ENCODE measurements at places on chromosomes 5 and 9. TPM values are rescaled to one million over a fixed set of nuclear protein-coding genes. Genes with fewer than 3 reads are reported as not detected.

F2RL1 gene
- polyA plus RNA-seq, result 24.5 TPM

RELL2 gene
- polyA plus RNA-seq, result 8.2 TPM

DDX4 gene
- not detected for polyA plus RNA-seq

ELOVL7 gene
- polyA plus RNA-seq, result 14.6 TPM

CCDC180 gene
- 3.8 TPM for polyA plus RNA-seq

SYK gene
- polyA plus RNA-seq, result 13.3 TPM

FRRS1L gene
- 0.06 TPM for polyA plus RNA-seq

PCDHGA7 gene
- polyA plus RNA-seq, result 0.49 TPM

SOHLH1 gene
- polyA plus RNA-seq, result not detected

CCNO gene
- polyA plus RNA-seq, result 2.1 TPM

ANKRD18A gene
- 2.4 TPM for polyA plus RNA-seq

LCN15 gene
- polyA plus RNA-seq, result not detected

NR2F1 gene
- 22.8 TPM for polyA plus RNA-seq

PTPDC1 gene
- polyA plus RNA-seq, result 2.8 TPM

CD180 gene
- 0.28 TPM for polyA plus RNA-seq

STKLD1 gene
- 4.0 TPM for polyA plus RNA-seq

NSG2 gene
- 0.41 TPM for polyA plus RNA-seq

ARL14EPL gene
- not detected for polyA plus RNA-seq

CER1 gene
- 0.45 TPM for polyA plus RNA-seq

SLC36A3 gene
- not detected for polyA plus RNA-seq

UNC13B gene
- 20.8 TPM for polyA plus RNA-seq

C5orf52 gene
- polyA plus RNA-seq, result not detected

ZNF354B gene
- 6.4 TPM for polyA plus RNA-seq

IL3 gene
- not detected for polyA plus RNA-seq

PCDHGA6 gene
- polyA plus RNA-seq, result 0.34 TPM

EGFL7 gene
- polyA plus RNA-seq, result 137 TPM

NTNG2 gene
- 0.54 TPM for polyA plus RNA-seq

CDH6 gene
- polyA plus RNA-seq, result 21.8 TPM

SPOUT1 gene
- polyA plus RNA-seq, result 56.8 TPM

LCN1 gene
- not detected for polyA plus RNA-seq

SHOC1 gene
- polyA plus RNA-seq, result 2.5 TPM

IFT74 gene
- 14.1 TPM for polyA plus RNA-seq

TEK gene
- polyA plus RNA-seq, result 16.1 TPM

SPINK7 gene
- polyA plus RNA-seq, result 1.8 TPM

FLT4 gene
- polyA plus RNA-seq, result 6.9 TPM

EIF4E1B gene
- not detected for polyA plus RNA-seq

RBM22 gene
- 30.0 TPM for polyA plus RNA-seq

All from kidney (tissue), 22 donors.